NCI-H1930 (cell line): ENCODE measurements at places on chromosomes 3 and 15.

- peak; percentile 35 for DNase-seq
Observed at GRCh38 chr15:40104865-40105516, 3.7 kb downstream of the BMF start.

GRCh38 chr15:53447742-53448141 lies 311.7 kb downstream of the WDR72 start:
- no peak for DNase-seq

- no peak for DNase-seq
Observed at GRCh38 chr3:84245789-84246188, 713.0 kb upstream of the CADM2 start.

DNA sequence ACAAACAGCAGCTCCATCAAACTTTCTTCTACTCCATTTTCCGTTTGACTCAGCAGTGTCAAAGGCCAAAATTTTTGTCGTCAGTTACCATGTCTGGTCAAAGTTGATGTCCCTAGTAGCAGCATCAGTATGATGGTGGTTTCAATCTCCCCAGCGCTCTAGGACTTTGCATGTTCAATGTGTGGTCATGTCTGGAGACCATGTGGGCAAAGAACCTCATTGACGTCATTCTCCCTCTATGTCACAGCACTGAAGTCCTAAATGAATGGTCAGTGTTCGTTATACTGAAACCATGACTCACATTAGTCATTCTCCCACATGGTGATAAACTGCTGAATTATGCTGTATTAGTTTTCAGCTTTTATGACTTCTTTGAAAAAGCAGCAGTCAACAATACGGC lies 23.2 kb downstream of the SHC4 start:
- DNase-seq = no peak

DNA sequence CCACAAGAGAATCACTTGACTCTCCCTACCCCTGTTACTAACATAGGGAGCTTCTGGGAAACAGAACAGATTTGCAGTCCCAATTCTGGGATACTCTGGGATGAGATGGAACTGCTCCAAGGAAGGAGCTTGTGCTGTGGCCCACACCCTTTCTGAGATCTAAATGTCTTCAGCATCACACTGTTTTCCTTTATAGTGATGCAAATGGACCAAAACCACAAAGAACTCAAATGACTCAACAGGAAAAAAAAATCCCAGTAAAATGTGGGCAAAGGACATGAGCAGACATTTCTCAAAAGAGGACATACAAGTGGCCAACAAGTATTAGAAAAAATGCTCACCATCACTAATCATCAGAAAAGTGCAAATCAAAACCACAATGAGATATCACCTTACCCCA lies 155.6 kb downstream of the NECTIN3 start:
- DNase-seq = no peak

GRCh38 chr3:193095366-193095765 lies 145.7 kb upstream of the PLAAT1 start:
- DNase-seq = no peak

- DNase-seq = no peak
Observed at GRCh38 chr15:73684581-73685455, 635 bp downstream of the CD276 start.

GRCh38 chr3:34106379-34106778 lies 307.9 kb downstream of the PDCD6IP start:
- DNase-seq = no peak

GRCh38 chr15:39114690-39115378 lies 466.0 kb upstream of the THBS1 start:
- DNase-seq = no peak

DNA sequence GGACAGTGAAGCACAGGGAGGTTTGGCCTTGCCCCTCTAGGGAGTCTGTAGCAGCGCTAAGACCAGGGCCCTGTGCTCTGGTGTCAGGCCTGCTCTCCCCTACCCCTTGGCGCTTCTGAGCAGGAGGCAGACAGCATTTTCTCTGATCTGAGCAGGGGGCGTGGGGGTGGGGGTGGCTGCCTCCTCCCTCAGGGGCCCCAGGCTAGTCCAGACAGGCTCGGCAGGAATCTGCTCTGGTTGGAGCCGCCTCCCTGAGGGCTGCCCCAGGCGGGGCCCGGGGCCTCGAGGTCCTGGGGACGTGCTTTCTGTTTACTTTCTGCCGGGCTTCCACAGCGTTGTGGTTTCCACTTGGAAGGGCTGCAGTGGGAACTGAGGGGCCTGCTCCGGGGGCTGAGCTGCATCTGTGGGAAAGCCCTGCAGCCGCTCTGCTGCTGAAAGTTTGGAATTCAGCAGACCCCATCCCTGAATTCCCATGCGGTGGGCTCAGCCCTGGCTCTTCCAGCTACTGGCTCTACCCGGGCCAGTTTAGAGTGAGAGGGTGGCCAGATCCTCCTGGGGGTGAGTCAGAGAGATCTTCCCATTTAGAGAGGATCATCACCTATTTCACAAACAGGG lies 105.4 kb downstream of the LINGO1 start:
- DNase-seq = no peak

DNA sequence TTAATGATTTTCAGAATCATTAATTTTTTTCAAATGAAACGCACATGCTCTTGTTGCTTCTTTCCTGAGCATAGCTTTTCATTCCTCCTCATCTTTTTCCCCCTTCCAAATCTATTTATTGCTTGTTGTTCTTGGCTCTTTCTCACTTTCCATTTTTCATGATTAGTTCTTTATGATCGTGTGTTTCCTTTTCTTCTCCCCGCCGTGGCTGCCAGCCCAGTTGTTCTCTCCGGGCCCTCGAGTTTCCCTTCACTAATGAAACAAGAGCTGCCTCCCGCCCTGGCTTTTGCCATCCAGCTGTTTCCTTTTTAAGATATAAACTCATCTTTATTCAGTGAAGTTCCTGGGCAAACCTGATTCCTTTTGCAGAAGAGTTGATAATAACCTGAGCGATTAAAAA lies 170.2 kb upstream of the NR2F2 start:
- DNase-seq = no peak

- no peak for DNase-seq
Observed at GRCh38 chr3:117603097-117603496, 893.5 kb downstream of the TUSC7 start.

DNA sequence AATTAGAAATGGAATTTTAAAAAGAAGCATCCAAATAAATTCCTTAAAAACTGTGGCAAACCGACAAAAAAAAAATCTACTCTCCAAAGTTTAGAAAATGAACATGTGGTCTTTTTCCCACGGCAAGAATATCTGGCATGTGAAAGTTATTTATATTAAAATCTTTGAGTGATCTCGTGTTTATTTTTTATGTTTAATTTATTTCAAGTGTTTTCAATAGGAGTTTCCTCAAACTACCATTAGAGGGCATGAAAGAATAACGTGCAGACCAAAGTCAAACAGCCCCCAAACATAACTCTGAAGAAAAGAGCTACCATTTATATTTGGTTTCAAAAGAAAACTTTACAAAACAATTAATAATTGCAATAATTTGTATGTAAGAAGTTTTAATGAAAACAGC lies 286.4 kb downstream of the ZIC4 start:
- DNase-seq = no peak

DNA sequence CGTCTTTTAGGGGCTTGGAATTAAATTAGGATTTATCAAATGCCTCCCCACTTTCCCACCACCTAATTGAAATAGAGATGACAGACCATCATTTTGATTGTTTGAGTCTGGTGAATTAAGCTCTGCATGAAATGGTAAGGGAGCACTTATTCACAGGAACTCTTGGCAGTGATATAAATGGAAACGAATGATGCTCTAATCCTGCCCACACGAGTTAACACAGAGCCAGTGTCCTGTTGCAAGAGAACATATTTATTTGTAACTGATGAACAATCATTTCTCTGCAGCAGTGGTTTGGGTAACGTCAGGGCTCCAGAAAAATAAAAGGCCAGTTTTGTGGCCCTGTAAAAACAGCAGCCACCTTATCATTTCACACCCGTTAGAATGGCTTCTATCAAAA lies 163.3 kb downstream of the FEZF2 start:
- no peak for DNase-seq

- DNase-seq = no peak
Observed at GRCh38 chr15:38668898-38669391, 104.3 kb upstream of the RASGRP1 start.

DNA sequence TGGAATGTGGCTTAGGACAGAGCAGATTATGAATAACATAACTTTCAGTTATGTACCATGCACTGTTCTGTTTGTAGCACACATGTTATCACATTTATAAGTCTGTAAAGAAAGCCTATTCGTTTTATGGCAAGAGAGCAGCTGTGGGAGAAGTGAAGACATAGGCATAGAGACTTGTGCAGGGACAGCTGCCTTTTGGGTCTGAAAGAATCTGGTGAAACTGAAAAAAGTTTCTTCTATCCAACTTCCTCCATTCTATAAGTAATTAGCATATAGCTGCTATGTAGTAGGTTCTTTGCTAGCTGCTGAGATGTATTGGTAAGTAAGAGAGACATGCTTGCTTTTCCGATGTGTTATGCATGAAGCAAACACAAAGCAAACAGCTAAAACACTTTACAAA lies 1095.4 kb upstream of the CADM2 start:
- no peak for DNase-seq

GRCh38 chr15:101437209-101437608 lies 52.3 kb downstream of the PCSK6 start:
- no peak for DNase-seq
